ENCODE measurements at places on chromosomes 2 and 18.

DNA sequence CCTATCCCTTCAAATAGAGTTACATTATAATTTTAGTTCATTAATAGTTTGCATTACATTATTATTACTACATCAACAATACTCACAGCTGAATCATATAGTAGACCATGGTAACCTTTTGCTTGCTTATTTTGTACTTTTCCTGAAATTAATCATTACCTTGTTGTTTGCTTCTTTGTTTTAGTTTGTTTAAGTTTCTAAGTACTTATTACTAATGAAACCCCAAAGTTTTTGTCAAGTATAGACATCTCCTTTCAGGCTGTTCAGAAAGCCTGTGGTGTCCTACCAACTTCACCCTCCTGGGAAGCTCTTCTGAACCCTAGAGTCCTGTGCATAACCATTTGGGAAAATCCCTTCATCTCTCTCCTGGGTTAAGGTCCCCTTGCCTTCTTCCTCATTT lies 43.5 kb upstream of the LAPTM4A start:
- no peaks in the 10 kb centered on the region for H3K36me3 ChIP-seq
- no peaks in the 10 kb centered on the region for H3K27me3 ChIP-seq
- H3K4me3 ChIP-seq: no peak overlapping the region
- H3K4me1 ChIP-seq: peaks cover 16% of the 10 kb centered on the region
- no peak overlapping the region for H3K27ac ChIP-seq
- DNase-seq: no peak

DNA sequence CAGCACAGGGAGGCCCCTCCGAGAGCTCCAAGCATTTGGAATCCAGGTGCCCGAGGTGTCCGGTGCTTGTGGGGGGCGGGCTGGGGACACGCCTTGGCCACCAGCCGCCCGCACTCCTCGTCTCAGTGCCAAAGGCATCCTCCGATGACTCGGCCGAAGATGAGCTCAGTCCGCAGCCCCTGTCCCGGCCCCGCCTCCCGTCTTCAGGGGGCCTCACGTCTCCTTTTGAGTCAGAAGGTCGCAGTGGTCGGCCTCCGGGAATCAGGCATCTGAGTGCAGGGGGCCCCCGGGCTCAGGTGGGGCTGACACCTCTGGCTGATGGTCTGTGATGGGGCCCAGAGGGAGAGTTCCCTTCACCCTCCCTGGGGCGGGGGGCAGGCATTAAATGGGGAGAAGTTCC lies 74.8 kb downstream of the NFATC1 start:
- H3K27me3 ChIP-seq: no peaks in the 10 kb centered on the region
- H3K27ac ChIP-seq: no peak overlapping the region
- H3K4me3 ChIP-seq: no peak overlapping the region
- peaks cover 15% of the 10 kb centered on the region for H3K4me1 ChIP-seq
- H3K36me3 ChIP-seq: no peaks in the 10 kb centered on the region
- DNase-seq: no peak

- no peaks in the 10 kb centered on the region for H3K36me3 ChIP-seq
- no peaks in the 10 kb centered on the region for H3K27me3 ChIP-seq
- H3K27ac ChIP-seq: no peak overlapping the region
Observed at GRCh38 chr2:48852938-48853337, 97.4 kb upstream of the LHCGR start.

GRCh38 chr2:39512434-39512935 lies 75.4 kb upstream of the MAP4K3 start:
- no peaks in the 10 kb centered on the region for H3K36me3 ChIP-seq
- H3K27ac ChIP-seq: no peak overlapping the region
- H3K4me3 ChIP-seq: no peak overlapping the region
- H3K27me3 ChIP-seq: no peaks in the 10 kb centered on the region

GRCh38 chr2:75464348-75464946 lies 96.3 kb downstream of the EVA1A start:
- peaks cover 23% of the 10 kb centered on the region for H3K4me1 ChIP-seq
- H3K27me3 ChIP-seq: no peaks in the 10 kb centered on the region
- H3K4me3 ChIP-seq: no peak overlapping the region
- H3K36me3 ChIP-seq: no peaks in the 10 kb centered on the region
- no peak for DNase-seq
- H3K27ac ChIP-seq: no peak overlapping the region

GRCh38 chr2:172109256-172109987 lies 6.7 kb upstream of the DLX2 start:
- no peak for DNase-seq
- no peak overlapping the region for H3K27ac ChIP-seq
- peak overlapping the region; percentile 25 for H3K4me3 ChIP-seq

DNA sequence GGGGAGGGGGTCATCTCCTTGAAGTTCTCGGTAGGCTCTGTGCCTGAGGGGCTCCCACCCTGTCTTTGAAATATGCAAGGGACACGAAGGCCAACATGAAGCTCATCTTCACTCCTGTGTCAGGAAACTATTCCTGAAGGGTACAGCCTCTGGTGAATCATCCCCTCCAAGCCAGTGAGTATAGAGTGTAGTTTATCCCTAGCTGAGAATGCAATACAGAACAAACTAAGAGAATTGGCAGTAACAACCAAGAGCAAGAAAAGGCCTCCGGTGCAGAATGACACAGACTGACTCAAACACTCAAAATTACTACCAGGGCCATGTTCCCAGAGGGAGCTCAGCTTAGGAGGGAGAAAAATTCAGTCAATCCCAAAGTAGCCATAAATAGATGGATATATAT lies 413.3 kb downstream of the BCL11A start:
- no peaks in the 10 kb centered on the region for H3K4me1 ChIP-seq
- H3K4me3 ChIP-seq: no peak overlapping the region
- H3K36me3 ChIP-seq: no peaks in the 10 kb centered on the region
- DNase-seq: no peak
- no peaks in the 10 kb centered on the region for H3K27me3 ChIP-seq
- no peak overlapping the region for H3K27ac ChIP-seq

All from neural progenitor cell (in vitro differentiated cells).